ENCODE measurements at places on chromosomes 1 and 21.

GRCh38 chr1:47222476-47222875 is 9.5 kb downstream of the TAL1 start:
- DNase-seq = no peak

DNA sequence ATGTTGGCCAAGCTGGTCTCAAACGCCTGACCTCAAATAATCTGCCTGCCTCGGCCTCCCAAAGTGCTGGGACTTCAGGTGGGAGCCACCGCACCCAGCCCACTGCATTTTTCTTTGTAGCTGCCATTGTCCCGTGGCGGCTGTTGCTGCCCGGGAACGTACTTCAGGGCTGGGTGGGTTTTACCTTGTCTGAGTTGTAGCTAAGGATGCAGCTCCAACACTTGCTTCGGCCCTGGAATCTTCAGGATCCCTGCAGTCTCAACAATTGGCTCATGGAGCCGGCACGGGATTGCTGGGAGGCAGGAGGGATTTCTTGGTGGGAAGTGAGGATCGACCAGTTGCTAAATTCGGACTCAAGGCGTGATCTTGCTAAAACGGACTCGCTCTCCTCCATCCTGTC is 10.7 kb downstream of the TNFRSF8 start:
- no peak for DNase-seq

DNA sequence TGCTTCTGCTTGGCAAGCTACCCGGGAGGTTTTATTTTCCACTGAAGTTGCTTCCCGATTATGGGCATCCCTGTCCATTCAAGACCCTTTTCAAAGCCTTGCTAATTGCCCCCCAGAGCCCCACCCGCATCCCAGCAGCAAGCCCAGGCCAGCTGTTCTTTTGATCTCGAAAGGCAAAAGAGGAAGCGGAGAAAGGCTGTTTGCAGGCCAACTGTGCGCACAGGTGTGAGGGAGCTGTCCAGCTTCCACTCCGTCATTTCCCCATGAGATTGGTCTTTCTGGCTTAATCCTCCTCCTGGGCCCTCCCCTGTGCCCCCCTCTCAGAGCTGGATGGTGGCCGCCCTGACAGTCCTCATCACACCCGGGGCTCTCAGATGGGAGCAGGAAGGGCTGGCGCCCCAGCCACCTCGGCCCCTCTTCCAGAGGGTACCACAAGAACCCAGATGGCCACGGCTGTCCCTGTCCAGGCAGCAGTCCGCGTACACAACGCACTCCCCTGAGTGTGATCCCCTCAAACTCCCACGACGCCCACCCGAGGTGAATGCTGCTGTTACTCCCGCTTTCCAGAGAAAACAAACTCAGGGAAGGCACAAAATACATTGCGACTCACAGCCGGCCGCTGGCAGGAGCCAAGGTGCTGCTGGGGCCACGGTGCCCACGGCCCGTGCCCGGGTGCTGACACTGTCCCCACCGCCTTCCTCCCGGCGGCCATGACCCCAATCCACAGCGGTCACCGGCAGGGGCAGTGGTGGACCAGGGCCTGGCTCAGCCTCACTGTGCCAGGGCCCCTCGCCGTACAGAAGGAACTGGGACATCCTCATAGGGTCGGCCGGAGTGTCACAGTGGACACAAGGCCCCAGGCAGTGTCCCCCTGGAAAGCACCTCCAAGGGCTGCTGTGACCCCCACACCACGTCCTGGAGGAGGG is 121.9 kb downstream of the CRYAA start:
- DNase-seq = no peak

- no peak for DNase-seq
Observed at GRCh38 chr1:214385428-214385827, 104.5 kb downstream of the SMYD2 start.

DNA sequence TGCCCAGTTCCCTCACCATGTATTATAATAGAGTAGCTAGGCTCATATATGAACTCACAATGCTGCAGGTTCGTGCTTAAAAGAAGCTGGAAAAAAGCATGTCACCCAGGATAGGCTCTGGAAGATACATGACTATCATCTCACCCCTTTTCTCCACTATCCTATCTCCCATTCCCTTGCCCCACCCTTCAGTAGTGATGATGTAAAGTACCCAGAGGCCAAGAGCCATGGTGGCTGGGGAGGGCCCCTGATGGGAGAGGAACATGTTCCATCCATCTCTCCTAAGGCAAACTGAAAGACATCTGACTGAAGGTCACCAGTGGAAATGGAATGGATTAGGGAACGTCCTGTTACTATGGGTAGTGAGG is 20.3 kb upstream of the RBBP5 start:
- no peak for DNase-seq

All from activated CD8-positive, alpha-beta T cell treated with anti-CD3 and anti-CD28 coated beads for 36 hours (primary cell).